ENCODE measurements at places on chromosomes 4 and X.

DNA sequence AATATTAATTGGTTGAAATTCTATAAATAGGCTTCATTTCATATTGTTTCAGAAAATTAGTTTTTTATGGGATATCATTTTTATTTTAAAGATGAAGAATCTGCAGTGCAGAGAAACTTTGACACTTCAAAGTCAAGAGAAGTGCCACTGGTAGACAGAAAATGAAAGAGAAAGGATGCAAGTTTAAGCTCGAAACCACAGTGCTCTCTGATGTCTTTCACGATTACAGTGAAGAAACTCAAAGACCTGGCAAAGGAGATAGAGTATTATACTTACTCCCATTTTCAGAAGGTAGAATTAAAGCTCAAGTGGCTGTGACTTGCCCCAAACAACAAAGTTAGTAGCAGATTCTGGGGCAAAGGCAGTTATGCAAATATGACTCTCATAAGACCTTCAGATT lies 745.4 kb downstream of the TECRL start:
- no peak for DNase-seq

DNA sequence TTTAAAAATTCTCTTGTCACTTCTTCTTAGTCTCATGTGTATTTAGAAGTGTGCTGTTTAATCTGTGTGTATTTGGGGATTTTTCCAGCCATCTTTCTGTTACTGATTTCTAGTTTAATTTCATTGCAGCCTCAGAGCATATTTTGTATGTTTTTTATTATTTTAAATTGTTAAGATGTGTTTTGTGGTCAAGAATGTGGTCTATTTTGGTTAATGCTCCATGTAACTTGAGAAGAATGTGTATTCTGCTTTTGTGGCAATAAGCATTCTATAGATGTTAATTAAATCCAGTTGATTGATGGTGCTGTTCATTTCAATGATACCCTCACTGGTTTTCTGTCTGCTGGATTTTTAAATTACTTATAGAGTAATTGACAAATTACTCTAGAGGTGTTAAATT lies 38.9 kb downstream of the ANXA10 start:
- DNase-seq: no peak

- DNase-seq: no peak
These were observed 432.5 kb upstream of the FAM47C start for GRCh38 chrX:36575670-36576069.

DNA sequence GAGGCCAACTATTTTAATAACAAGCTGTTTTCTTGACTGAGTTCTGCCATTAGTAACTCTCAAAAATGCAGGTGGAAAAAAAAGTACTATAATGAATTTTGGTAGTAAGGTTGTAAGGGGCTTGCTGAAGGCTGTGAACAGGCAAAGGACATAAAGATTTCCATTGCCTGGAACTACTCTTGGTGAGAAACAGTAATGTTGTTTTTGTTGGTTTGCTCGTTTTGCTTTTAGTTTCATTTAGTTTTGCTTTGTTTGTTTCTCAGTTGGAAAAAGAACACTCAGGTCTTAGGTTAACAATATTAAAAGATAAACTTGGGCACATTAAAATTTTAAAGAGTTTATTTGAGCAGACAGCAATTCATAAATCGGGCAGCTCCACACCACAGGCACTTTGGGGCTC lies 824.5 kb upstream of the HTR2C start:
- DNase-seq: no peak

DNA sequence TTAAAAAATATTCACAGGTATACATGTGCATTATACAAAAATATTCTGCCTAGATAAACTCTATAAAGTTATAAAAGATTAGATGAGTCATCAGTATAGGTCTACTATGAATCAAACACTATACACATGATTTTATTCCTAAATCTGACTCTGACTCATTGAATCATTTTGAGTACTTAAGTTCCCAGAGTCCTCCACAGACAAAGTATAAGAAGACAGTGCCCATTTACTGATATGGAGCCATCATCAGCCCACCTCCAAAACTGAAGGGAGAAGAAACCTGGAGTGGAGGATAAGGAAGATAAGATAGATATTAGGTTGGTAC lies 28.7 kb upstream of the ANTXR2 start:
- no peak for DNase-seq

GRCh38 chr4:19728773-19729172 lies 522.9 kb upstream of the SLIT2 start:
- no peak for DNase-seq

DNA sequence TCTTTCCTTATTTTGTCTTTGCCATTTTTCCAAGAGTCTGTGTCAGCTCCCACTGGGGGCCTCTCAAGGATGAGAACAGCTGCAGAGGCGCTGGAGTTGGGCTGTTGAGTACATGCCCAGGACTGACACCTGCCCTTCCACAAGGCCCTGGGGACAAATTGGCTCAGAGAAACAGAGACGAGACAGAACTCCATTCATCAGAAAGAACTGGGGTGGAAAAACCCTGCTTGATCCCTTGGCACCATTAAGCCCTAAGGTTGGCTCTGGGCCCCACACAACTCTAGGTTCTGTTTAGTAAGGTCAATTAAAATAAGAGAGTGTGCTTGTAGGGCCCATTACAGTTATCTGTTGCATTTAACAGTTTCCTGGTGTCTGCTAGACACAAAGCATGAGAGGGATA lies 63.6 kb downstream of the DCX start:
- DNase-seq: no peak

- DNase-seq: no peak
These were observed 477.0 kb downstream of the GBA3 start for GRCh38 chr4:23169608-23170311.

GRCh38 chr4:2742823-2743517 lies 13.2 kb downstream of the TNIP2 start:
- DNase-seq: no peak

- DNase-seq: no peak
These were observed 14.7 kb upstream of the CT55 start for GRCh38 chrX:135185795-135186443.

DNA sequence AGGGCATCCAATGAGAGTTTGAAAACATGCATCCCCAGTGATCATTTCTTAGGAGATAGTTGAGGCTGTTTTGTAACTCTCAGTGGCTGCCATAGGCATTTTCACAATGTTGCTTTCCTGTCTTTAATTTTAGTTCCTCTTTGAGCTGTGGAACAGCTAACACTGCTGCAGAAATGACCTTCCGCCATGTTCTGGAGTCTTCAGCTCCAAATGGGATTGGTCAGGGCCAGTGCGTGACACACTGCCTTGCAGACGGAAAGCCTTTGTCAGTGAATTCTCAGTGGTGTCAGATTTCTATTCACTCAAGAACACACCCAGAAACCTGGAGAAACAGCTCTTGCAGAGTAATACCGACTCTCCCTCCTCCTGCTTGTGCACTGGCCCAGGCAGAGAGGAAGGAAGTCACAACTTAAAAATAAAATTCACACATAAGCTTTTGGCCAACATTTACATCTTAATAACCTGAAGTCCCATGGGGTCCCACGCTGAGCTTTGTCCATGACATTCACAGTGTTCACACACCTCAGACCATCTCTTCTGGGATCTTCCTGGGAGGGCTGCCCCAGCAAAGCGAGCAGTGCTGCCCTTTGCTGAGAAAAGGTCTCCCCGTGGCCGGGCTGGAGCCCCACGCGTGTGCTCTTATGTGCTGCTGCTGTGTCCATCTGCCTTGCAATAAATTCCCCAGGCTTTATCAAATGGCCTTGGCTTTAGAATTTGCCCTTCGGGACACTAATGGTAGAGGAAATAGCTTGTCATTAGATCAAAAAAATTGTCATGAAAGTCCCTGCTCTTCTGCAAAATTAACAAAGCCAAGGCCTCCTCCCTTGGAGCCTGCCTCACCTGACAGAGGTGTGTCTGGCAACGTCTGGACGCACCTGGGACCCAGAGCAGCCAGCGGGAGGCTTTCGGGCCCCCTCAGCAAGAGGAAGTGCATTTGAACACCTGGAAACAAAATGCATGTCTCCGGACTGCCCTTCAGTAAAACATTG lies 126.8 kb downstream of the IRF2 start:
- no peak for DNase-seq

- DNase-seq: no peak
These were observed 1417.9 kb downstream of the ADGRL3 start for GRCh38 chr4:62618042-62618441.

- DNase-seq: no peak
These were observed 23.1 kb downstream of the MOSPD2 start for GRCh38 chrX:14896273-14896672.

DNA sequence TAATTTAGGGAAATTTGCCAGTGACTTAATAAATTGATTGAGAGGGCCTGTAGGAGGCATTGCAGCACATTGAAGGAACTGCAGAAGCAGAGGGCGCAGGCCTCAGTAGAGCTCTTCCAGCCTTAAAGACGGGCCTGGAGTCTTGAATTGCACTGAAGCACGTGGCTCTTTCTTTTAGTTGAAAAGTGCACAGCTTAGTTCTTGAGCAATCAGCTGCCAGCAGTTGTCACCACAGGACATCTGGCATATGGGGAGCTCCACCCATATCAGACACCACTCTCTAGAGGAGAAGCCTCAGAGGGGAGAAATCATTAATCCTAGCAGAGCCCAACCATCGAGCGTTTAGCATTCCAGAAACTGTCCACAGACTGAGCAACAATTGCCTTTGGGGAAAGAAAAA lies 16.0 kb upstream of the FGF16 start:
- no peak for DNase-seq

DNA sequence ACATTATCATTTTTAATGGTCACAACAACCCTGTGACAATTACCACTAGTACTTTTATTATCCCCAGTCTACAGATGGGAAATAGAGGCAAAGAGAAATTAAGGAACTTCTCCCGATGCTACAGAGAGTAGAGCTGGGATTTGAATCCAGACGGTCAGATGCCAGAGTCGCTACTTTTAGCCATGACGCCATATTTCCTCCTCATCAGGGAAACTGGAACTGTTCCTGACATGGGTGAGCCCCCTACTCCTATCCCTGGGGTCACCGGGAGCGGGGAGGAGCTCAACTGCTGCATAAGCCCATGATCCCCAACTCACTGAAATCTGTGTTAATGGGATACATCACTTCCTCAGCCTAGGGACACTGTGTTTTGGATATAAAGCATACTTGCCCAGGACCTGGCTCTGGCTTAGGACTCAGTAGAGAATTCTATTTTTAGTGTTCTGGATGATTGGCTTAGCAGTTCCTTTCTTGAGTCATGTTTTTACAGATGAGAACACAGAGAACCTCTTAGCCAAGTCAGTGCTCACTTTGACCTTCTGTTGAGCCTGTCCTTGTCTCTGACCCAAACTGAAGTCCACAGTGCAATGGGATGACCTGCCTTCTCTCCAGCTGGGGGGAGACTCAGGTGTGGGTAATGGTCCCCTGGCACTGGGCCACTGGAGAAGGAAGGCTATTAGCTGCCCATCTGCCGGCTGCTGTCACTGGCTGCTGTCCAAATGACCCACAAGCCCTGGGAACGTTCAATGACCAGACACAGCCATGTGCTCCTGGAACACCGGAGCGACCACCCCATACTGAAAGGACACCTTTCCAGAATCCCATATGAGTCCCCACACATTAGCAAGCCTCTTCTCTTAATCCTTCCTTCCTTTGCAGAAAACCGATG lies 90.8 kb upstream of the SHISA3 start:
- no peak for DNase-seq

- no peak for DNase-seq
These were observed 1027.3 kb downstream of the PCDH18 start for GRCh38 chr4:136505020-136505419.

DNA sequence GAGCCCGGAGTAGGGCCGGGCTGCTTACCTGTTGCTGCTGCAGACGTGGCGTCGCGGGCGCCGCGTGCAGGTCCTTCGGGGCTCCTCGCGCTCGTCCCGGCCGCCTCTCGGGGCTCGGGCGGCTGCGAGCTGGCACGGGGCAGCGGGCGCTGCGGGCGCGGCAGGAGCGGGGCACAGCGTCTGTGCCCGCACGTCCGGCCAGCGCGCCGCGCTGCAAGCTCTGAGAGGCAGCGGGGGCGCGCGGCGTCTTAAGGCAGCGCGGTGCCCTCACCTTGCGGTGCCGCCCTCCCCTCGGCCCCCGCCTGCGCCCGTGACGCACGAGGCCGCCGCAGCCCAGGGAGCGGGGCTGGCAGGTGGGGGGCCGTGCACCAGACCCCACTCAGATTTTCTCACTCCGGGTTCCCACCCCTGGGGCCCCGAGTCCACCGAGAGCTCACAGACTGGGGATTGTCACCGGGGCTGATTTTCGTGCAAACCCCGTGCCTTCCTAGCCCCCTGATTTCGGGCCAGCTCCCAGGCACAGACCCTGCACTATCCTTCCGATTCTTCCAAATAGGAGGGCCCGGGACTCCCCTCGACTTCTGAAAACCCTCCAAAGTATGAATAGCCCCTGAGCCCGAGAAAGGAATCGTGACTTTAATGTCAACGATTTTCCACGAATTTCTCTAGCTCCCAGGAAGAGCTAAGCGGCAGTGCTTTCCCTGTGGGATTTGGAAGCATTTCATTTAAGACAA lies at the start of gene GPR101:
TSS of gene GPR101 (minus strand) at position 222 of the 734 bp plus-strand sequence. CDS start 2,321 bp downstream, outside the sequence.
- no peak for DNase-seq

DNA sequence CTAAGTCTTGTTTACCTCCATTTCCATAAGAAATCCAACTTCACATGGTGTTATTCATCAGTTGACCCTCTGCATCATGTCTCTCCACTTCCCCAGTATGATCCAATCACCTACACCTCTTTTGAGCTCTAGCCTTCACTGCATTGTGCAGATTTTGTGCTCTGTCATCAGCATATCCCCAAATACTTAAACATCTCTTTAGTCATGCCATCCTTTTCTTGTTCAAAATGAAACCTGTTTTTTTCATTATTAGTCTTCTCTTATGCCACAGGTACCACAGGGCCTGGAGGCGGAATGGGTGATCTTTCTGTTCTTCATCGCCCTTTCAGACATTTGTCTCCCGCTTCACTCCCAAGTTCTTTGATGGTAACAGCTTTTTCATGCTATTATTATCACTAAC lies 382.7 kb upstream of the GALNTL6 start:
- DNase-seq: no peak

DNA sequence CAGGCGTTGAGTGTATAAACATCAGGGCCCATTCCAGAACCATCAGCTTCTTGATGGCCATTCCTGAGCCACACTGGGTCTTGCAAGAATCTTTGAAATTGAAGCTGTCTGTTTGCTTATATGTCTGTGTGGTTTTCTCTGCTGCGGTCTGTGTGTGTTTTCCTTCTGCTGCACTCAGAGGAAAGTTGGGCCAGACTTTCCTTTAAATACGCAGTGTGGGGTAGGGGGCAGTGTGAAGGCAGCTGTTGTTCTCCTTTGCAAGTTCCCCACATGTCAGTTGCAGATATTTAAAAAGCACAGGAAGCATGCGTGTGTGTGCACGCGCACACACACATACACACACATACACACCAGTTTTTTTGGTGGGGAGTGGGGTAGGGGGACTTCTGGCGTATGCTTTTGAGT lies 32.1 kb downstream of the CCKAR start:
- no peak for DNase-seq

GRCh38 chrX:63718010-63718694 lies 66.9 kb downstream of the ARHGEF9 start:
- DNase-seq: no peak

- DNase-seq: no peak
These were observed 10.0 kb downstream of the SAT1 start for GRCh38 chrX:23792861-23793553.

DNA sequence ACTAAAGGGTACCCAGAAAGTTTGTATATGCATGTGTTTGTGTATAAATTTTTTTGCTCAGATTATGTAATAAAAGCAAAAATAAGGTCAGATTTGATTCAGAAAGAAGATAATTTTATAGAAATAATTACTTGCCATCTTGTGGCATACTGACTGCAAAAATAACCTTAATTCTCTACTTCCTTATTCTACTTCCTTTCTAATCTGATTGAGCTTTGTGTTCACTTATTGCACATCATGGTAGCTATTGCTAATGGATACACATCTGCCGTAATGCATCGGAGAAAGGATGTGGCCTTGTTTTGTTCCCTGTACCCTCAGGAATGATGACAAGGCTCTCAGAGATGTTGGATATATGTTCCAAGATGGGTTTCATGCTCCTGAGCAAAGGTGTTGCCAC lies 10.5 kb upstream of the GNPDA2 start:
- DNase-seq: no peak

Data from stimulated activated CD8-positive, alpha-beta memory T cell treated with anti-CD3 and anti-CD28 coated beads, Interleukin-12 subunit alpha, Interleukin-12 subunit beta, amount 100 ng/mL, for 1 hour (primary cell).